ENCODE measurements at places on chromosomes 16 and 17.

GRCh38 chr16:19578378-19578971 is 23.0 kb downstream of the VPS35L start:
- DNase-seq, result no peak

DNA sequence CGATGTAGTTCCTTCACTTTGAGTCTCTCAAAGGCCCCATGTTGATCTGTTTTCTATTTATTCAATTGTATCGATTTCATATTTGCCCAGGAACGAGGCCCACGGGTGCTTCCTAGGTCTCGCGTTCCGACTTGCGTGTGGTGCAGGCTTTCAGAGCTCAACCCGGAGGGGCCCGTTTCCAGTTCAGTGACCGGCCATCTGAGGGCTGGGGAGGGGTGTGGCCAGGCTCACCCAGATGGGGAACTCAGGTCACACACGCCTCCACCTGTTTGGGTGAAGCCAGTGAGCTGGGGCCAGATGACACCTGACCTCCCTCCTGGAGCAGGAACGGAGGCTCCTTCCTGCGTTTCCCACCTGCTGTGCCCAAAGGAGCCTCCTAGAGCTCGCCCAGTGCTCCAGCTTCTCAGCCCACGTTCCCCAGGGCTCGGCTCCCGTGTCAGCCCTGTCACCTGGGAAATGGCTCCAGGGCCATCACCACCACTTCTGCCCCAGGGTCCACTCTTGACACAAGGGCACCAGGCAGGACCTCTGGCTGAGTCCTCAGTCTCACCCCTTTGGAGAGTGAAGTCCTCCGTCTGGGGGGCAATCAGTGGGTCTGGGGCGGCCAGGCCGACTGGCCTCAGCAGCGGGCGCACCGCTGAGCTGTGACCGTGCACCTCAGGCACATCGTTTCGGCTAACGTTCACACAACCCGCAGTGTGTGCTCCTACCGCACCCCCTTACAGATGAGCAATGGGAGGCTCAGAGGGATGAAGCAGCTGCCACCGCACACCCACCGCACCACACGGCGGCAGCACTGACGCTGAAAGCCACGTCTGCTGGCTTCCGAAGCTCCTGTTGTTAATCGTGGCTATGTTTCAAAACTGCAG is 18.0 kb downstream of the FOXF1 start:
- DNase-seq, result no peak

DNA sequence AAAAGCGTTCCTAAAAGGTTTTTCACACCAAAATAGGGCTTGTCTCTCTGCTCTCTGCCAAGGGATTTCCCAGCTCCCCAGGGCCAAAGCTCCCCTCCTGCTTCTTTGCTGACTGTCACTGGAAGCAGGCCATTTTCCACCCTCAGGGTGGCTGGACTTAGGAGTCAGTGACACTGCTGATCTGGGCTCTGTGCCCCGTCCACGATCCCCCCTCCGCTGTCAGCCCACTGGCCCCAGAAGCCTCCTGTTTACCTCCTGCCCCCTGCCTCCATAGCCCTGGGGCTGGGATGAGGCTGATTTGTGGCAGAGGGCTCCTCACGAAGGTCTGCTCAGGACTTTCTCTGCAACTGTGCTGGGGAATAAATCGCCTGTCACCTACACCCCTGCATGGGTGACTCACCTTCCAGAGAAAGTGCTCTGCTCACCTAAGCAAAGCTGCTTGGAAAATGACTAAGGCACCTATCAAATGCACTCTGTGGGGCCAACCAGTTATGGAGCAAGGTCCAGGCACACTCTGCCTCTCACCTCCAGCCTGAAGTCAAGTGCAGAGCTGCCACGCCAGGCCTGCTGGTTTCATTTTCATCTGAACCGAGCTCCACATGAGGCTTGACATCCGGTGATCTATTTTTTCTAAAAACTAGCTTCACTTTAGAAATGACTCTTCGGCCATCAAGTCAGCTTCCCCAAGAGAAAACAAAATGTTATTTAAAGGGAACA is 4.9 kb downstream of the MAP3K14 start:
- DNase-seq, result peak; percentile 87

DNA sequence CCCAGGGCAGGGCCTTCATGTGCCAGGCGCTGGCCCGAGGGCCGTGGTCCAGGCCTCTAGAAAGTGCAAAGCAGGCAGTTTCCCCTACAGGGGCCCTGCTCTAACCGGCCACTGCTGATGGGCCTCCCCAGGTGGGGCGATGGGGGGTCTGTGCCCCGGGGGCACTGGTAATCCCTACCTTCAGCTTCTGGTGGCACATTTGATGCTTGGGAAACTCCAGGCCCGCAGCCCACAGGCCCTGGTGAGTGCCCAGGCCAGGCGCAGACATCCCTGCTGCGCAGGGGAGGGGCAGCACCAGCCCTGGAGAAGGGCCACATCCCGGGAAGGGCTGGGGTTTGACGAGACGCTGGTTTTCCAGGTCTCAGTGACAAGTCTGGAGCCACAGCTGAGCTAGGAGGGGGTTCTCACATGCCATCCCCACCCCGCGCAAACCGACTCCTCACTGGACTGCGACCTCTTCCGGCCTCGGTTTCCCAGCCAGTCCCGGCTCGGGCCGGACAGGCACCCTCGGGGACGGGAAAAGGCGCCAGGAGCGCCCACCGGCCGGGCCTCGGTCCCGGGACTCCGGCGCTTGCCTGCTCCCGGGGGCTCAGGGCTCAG is 1.6 kb downstream of the DOC2B start:
- no peak for DNase-seq

DNA sequence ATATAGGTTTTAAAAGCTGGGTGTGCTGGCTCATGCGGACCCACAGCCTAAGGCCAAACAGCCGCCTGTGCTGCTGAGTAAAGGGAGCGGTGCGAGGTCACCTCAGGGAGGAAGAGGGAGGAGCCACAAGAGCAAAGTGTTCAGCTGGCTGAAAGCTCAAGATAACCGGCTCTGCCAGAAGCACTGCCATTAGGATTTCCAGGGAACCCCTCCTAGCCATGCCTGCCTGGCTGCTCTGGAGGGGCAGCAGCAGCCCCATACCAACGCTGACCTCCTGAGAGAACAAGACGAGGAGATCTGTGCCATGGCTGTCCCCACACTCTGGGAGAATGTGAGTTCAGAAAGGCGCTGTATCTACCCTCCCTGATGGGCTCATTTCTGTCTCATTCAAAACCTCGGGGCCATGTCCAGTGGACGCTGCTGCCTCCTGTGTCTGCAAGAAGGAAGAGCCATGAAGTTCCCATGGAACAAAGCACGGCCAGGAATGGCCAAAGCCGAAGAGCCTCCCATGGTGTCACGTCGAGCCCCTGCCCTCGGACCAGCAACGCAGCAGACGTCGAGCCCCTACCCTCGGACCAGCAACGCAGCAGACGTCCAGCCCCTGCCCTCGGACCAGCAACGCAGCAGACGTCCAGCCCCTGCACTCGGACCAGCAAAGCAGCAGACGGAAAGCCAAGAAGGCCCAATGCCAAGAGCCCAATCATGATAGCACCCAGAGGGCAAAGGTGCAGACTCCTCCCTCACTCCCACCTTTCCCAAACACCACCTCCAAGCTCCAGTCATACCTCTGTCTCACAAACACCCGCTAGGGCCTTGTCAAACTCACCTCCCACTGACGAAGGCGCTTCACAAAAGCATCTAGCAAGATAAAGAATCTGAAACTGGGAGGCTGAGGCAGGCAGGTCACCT is 107.0 kb downstream of the ANKRD11 start:
- DNase-seq, result no peak

GRCh38 chr17:27310565-27311110 is 16.7 kb downstream of the WSB1 start:
- no peak for DNase-seq

DNA sequence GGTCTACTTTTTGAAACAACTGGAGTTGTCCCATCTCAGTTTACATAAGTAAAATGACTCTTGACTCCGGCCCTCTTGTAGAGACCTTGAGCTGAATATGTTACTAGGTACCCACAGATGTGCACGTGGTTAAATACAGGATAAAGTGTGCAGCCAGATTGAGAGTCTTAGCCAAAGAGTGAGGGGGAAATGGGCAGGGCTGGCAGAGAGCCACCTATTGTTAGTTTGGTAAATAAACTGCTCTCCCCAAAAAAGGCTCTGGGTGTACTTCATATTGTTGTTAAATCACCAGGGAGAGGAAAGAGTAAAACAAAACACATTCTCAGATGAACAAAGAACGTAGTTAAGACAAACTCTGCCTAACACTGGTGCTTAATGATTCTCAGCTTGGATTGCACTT is 20.3 kb downstream of the G6PC1 start:
- DNase-seq, result no peak

- no peak for DNase-seq
Observed at GRCh38 chr17:2397247-2398171, 3.4 kb downstream of the MNT start.

- DNase-seq, result no peak
Observed at GRCh38 chr17:77617516-77617915, 341.0 kb upstream of the TNRC6C start.

GRCh38 chr16:74846714-74847113 is 72.1 kb upstream of the FA2H start:
- DNase-seq, result no peak

DNA sequence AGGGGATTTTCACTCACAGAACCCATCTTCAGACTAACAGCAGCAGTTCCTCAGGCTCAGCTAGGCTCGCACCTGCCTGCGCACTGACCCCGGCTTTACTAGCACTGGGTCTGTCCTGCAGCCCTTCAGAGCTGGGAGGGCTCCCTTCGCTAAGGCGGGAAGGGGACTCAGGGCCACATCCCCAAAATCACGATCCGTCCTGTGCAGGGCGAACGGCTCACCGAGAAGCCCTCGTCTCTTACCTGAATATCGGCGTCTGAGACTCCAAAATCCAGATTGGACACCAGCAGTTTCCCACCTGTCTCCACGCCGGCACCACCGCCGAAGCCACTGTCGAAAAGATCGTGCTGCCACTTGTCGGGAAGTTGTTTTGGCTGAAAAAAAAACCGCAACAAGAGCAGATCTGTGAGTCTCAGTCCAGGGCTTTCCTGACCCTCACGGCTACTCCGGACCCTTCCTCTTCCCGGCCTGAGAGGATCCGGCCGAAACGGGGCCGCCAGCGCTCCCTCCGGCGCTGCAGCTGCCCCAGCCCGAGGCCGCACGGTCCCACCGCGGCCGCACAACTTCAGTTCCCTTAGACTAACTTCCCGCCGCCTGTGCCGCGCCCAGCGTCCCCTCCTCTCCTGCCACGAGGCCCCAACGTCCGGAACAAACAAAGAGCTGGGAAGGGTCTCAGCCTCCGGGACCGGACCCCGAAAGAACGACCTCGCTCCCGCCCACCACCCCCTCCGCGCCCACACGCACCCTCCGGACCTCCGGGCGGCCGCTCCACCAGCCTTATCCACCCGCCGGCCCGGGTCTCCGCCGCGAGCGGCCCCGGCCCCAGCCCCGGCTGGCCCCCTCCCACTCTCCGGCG is 711 bp downstream of the ALYREF start:
- peak; percentile 22 for DNase-seq

- no peak for DNase-seq
Observed at GRCh38 chr17:77693776-77694175, 264.7 kb upstream of the TNRC6C start.

DNA sequence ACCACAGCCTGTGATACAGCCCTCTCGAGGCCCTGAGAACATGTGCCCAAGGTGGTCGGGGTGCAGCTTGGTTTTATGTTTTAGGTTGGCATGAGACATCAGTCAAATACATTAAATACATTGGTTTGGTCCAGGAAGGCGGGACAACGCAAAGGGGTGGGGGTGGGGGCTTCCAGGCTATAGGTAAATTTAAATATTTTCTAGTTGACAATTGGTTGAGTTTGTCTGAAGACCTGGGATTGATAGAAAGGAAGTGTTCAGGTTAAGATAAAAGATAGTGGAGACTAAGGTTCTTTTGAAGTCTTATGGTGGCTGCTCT is 1.2 kb upstream of the ZKSCAN2 start:
- peak; percentile 8 for DNase-seq

DNA sequence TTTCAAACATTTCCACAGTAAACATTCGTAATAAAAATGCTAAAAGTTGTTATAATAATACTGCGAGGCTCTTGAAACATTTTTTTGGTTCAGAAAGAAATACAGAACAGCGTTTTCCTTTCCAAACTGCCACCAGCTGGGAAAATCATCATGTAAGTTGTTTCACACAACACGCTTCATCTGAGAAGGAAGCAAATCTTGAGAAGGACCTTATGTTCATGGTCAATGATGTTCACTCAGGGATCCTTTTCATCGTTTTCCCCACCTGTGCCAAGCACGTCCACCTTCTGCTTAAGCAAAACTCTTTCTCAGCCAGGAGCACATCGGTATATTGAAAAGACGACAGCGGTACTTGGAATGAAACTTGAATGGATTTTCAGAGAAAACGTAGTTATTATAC is 274.5 kb upstream of the ELAC2 start:
- no peak for DNase-seq

GRCh38 chr17:15048933-15049794 is 216.0 kb downstream of the PMP22 start:
- no peak for DNase-seq

DNA sequence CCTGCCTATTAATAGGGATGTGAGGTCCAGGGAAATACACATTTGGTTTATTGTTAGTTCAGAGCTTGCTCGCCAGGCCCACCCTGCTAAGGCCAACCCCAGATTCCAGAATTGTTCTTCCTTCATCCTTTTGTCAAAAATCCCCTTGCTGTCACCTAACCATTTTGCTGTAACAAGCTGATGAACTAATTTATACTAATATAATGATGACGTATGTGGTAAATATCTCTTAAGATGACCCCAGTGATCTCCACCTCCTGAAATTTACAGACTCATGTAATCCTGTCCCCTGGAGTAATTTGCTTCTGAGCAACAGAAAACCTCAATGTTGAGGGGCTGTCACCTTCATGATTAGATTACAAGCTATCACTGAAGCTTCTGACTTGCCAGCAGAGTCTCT is 236.3 kb upstream of the N4BP1 start:
- no peak for DNase-seq

DNA sequence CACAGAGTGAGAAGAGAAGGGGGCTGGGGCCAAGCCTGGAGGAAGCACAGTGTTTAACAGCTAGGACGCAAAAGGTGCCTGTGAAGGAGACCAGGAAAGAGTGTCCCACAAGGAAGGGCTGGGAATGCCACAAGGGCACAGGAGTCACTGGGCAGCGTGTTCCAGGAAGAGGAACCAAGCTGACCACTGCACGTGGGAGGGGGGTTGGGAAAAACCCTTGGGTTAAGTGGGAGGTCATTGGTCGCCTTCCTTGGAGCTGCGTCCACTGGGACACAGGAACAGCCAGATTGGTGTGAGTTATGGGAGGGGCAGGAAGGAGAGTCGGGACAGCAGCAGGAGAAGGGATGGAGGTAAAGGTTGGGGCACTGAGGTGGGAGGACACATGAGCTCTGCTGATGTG is 12.9 kb downstream of the TTYH2 start:
- DNase-seq, result no peak

- no peak for DNase-seq
Observed at GRCh38 chr17:21131137-21131536, 4.4 kb downstream of the DHRS7B start.

DNA sequence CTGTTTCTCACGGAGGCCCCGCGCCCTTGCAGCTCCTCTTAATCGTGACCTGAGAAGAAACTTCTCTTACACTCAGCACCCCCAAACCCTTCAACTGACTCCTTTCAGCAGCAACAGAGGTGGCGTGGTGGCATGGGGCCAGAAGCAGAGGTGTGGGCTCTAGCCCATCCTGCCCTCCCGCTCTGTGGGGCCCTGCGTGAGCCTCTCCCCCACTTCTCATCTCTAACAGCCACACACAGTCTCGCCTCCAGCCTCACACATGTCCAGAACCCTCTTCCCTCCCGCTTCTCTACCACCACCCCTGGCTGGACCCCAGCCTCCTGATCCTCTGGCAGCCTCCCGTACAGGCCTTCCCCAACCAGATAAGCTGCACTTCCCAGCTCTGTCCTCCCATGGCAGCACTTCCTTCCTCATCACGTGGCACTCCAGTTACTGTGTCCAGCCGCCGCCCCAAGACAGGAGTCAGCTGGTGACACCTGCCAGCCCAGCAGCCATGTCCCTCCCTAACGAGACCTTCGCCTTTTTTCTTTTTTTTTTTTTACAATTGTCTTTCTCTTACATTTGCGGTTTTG is 30.5 kb downstream of the NSMCE1 start:
- DNase-seq, result peak; percentile 52

All from activated naive CD4-positive, alpha-beta T cell treated with Interleukin-2 at 50 U/mL for 16 hours (primary cell).